Endothelial cell (in vitro differentiated cells): ENCODE measurements at places on chromosomes 2 and 18. TPM values are rescaled to one million over a fixed set of nuclear protein-coding genes. Genes with fewer than 3 reads are reported as not detected.

- DNase-seq = no peak
Observed at GRCh38 chr2:100845141-100845991, 25.4 kb downstream of the NPAS2 start.

SPDYA gene
- 0.33 TPM for total RNA-seq

GRCh38 chr2:219907011-219907365 is 279.6 kb downstream of the SLC4A3 start:
- no peak for DNase-seq

TMEM178A gene
- total RNA-seq = 4.8 TPM

FAM124B gene
- total RNA-seq = 269 TPM

GRCh38 chr2:107545066-107545465 is 281.6 kb upstream of the RGPD4 start:
- no peak for DNase-seq

POTEI gene
- 0.15 TPM for total RNA-seq

DNA sequence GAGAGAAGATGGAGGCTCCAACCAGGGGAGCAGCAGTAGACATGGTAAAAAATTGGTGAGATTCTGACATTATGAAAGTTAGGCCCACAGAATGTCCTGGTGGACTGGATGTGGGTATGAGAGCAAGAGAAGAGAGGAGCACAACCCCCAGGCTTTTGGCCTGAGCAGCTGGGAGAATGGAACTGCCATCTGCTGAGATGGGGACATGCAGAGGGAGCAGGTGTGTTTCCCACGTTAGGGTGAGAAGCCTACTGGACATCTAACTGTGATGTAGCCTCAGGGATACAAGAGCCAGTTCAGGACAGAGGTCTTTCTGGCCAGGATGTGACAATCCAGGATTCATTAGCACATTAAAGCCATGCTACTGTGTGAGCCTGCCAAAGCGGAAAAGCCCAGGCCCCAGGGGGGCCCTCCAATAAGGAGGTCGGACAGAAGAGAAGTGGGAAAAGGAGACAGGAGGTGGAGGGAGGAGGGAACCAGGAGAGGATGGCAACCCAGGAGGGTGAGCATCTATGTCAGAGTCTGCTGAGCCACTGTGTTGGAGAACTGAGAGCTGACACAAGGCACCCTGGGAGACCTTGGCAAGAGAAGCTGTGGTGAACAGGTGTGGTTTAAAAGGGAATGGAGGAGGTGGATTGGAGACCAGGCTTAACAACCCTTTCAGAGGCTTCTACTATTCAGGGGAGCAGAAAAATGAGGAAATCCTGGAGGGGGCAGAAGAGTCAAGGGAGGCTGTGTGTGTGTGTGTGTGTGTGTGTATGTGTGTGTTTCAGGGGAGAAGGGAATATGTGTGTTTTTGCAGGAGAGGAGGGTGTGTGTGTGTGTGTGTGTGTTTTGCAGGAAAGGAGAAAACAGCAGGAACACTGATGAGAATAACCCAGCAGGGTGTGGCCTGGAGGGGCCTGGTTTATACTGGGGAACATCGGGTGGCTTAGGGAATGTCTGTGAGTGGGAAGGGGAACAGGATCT is 10.5 kb downstream of the CYB5A start:
- no peak for DNase-seq

UPP2 gene
- total RNA-seq = not detected

DNA sequence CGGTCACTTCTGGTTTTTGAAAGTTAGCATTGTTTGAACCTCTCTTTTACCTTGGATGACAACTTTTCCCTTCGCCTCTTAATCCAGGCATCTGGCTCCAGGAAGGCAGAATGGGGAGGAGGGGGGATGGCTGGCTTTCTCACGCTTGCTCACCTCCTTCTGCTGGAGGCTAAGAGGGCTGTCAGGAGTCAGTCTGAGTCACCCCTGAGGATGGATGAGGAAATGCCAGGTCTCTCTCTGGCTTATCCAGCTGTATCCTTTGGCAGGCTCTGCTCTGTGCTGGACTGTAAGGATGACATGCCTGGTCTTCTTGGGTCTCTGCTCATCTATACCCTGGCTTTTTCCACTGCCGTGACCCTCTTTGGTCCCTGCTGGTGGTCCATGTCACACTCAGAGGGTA is 142.9 kb upstream of the GYPC start:
- DNase-seq = no peak

ACOXL gene
- 0.44 TPM for total RNA-seq

GRCh38 chr2:30367232-30368070 is 79.6 kb upstream of the LCLAT1 start:
- no peak for DNase-seq

GYPC gene
- total RNA-seq = 154 TPM

DNA sequence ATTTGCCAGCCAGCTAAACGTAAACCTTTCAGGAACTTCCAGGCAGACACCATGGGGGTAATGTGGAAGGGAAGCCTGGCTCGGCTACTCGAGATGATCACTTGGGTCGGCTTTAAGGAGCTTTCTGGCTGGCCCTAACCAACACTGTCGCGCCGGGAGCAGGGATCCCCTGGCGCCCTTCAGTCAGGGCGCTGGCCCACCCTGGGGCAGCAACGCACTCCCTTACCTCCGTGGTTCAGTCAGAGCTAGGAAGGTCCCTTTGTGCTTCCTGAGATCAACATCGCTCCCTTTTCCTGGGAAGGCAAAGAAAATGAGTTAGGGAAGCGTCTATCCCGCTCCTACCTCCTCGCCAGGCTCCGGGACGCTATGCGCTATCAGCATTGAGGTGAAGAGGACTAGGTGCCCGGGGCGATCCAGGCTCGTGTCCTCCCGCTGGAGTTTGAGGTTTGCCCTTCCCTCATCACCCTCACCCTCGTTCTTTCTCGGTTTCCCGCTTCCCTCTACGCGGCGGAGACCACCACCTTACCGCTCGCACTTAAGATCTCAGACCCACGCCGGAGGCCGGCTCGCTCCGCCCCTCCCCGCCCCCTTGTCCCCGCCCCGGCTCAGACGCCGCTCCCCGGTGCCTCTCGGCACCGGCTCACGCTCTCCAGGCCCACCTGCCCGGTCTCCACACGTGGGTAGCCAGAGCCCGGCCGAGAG is 449 bp upstream of the ATRAID start:
- DNase-seq = no peak

SERPINB11 gene
- not detected for total RNA-seq

GRCh38 chr2:65050931-65051330 is 5.3 kb upstream of the CEP68 start:
- no peak for DNase-seq

LBX2 gene
- not detected for total RNA-seq

- no peak for DNase-seq
Observed at GRCh38 chr2:145226901-145227300, 707.0 kb upstream of the ZEB2 start.

- no peak for DNase-seq
Observed at GRCh38 chr18:23738151-23738550, 48.9 kb downstream of the LAMA3 start.

GRCh38 chr2:195633974-195634373 is 23.1 kb upstream of the SLC39A10 start:
- DNase-seq = no peak

- no peak for DNase-seq
Observed at GRCh38 chr2:183948861-183949260, 649.5 kb upstream of the ZNF804A start.

- no peak for DNase-seq
Observed at GRCh38 chr18:48453330-48454066, 44.3 kb upstream of the ZBTB7C start.

GRCh38 chr2:28313220-28313784 is 79.4 kb upstream of the FOSL2 start:
- DNase-seq = no peak

- no peak for DNase-seq
Observed at GRCh38 chr2:69010437-69011194, 2.4 kb upstream of the ANTXR1 start.

DNA sequence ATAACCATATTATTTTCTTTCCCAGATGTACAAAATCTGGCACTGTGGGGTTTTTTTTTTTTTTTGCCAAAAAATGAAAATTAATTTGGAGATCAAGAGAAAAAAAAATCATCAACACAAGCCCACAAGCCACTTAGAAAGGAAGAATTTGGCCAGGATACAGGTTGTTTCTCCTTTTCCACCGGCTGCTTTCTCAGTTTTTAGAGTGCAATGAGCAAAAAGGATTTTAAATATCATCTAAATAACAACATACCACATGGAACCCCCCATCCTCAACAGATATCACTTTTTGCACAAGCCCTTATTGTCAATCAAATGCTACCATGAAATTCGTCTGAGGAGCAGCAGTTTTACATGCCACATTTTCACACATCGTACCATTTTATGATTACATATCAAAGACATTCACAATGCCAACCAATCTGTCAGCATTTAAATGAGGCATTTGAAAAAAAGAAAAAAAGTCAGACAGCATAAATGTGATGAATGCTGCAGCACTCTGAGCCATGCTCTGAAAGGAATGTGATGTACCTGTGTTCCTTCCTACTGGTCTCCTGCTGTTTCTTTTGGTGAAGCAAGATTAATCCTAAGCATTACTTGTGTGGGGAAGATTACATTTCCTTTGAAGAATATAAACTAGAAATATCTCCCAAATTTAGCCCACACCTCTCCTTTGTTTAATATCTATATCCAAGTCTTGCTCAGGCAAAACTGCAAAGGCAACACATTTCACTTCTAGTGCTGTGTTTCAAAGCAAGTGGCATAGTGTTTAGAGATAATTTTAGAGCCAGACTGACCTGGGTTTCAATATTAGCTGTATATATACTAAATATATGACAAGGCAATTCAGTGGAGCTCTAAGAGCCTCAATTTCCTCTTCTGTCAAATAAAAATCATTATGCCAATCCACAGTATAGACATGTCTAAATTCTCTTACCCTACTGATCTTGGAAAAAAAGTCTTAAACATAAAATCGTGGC is 391.3 kb downstream of the CMPK2 start:
- DNase-seq = no peak

DNA sequence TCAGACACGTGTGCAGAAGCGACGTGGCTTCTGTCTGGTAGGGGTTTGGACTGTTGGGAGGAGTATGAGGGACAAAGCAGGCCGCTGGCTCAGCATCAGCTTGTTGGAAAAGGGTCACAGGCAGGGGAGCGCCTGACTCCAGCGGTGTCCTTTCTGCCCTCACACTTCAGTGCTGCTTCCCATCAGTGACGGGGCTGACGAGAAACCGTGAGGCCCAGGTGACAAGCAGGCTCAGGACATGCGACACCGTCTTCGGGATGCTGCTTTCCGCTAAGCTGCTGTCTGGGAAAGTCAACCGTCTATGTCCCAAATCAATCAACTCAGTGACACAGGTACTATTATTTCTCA is 90.5 kb downstream of the USP40 start:
- no peak for DNase-seq

BCL11A gene
- 9.6 TPM for total RNA-seq

RMDN2 gene
- total RNA-seq = 2.5 TPM

HYCC2 gene
- 25.1 TPM for total RNA-seq
